ENCODE measurements at places on chromosomes 3 and 15.
A peak's percentile ranks its signal among the peaks of the same experiment; 100 is the strongest.

DNA sequence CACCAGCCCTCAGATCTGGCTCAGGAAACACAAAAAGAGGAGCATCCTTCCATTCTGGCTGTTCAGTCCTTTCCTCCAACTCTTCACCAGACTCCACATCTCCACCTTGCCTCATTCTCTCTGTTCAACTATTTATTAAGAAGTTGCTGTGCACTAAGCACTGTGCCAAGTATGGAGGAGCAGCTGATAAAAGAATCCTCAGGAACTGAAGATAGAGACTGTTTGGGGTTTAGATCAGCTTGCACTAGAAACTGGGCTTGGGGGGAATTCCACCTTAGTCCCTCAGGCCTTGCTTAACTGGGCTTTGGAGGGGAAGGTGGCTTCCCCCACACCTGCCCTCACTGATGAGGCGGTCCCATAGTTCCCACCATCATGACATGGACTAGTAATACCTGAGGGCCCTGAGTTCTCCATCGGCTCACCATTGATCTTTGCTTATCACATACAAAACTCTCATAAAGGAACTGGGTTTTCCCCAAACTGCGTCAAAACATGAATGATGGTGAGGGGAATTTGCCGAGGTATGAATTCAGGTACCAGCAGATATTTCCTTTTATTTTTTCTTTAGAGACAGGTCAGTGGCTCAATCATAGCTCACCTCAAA is 1.7 kb upstream of the CCR8 start:
- no peak for DNase-seq

GRCh38 chr3:52240059-52240885 is 1.3 kb upstream of the TWF2 start:
- DNase-seq, result peak; percentile 75

GRCh38 chr15:80967991-80968510 is 21.6 kb downstream of the MESD start:
- no peak for DNase-seq

GRCh38 chr3:4744405-4745234 is 234.6 kb upstream of the BHLHE40 start:
- DNase-seq, result no peak
